ENCODE measurements at places on chromosomes 13 and 19. TPM values are rescaled to one million over a fixed set of nuclear protein-coding genes. Genes with fewer than 3 reads are reported as not detected.

DNA sequence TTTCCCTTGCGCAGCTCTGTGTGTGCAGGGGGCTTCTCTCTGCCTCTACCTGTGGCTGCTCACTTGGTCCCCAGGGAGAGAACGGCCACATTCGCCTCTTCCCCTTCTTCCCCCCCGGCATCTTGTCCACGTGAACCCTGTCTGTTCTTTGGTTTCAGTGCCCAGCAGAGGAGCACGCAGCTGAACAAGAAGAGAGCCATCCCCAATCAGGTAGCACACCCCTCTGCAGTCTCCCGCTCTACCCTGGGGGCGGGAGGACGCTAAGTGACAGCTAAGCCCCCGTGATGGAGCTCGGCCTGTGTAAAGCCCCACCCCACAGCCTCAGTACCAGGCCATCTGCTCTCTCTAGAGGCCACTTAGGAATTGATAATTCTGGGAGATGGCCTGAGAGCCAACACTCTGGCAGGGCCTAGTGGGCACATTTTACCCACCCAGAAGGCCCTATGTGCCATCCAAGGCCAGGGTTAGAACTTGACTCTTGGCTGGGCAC, 30.2 kb downstream of the TMED1 start:
- peaks cover 28% of the 10 kb centered on the region for H3K36me3 ChIP-seq
- DNase-seq, result no peak

The ACP7 gene
- total RNA-seq, result not detected

DNA sequence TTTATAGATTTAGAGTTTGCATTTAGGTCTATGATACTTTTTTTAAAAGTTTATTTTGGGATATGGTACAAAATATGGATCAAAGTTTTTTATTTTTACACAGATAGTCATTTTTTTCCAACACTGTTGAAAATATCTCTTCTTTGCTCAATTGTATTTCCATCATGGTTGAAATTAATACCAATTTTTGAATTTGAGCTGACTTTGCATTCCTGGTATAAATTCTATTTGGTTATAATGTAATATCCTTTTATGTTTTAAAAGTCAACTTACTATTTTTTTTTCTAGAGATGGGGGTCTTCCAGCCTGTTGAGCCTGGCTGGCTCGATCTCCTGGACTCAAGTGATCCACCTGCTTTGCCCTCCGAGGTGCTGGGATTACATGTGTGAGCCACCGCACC, 620.1 kb downstream of the OLFM4 start:
- H3K36me3 ChIP-seq, result no peaks in the 10 kb centered on the region
- H3K4me1 ChIP-seq, result no peaks in the 10 kb centered on the region
- no peak overlapping the region for H3K27ac ChIP-seq
- no peak overlapping the region for H3K4me3 ChIP-seq

GRCh38 chr19:19259741-19260140, 13.4 kb downstream of the TM6SF2 start:
- no peak overlapping the region for H3K27ac ChIP-seq
- H3K36me3 ChIP-seq, result peaks cover 1% of the 10 kb centered on the region
- no peak overlapping the region for H3K4me3 ChIP-seq
- H3K4me1 ChIP-seq, result peaks cover 6% of the 10 kb centered on the region
- no peak for DNase-seq

DNA sequence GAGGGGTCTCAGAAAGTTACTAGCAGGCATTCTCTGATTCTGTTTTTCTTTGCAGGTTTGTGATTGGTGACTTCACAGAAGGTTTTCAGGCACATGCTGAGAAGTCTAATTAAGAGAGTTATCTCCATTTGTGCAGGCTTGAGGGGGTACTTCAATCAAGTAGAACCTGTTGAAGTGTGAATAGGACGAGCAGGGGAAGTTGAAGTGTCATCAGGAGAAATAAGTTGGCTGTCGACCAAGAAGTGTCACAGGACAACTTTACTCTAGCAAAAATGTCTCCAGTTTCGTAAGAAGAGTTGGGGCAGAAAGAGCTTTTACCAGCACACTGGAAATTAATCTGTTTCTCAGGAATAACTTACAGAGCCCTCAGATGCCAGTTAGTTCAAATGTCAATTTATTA, 576.5 kb upstream of the SLITRK5 start:
- H3K27ac ChIP-seq, result no peak overlapping the region
- no peak for DNase-seq
- no peaks in the 10 kb centered on the region for H3K27me3 ChIP-seq
- no peaks in the 10 kb centered on the region for H3K4me1 ChIP-seq
- H3K4me3 ChIP-seq, result no peak overlapping the region

GRCh38 chr19:58354478-58355030, 1.3 kb upstream of the A1BG start:
- H3K36me3 ChIP-seq, result peaks cover 13% of the 10 kb centered on the region
- no peaks in the 10 kb centered on the region for H3K27me3 ChIP-seq
- H3K4me3 ChIP-seq, result no peak overlapping the region
- peaks cover 14% of the 10 kb centered on the region for H3K4me1 ChIP-seq
- H3K27ac ChIP-seq, result no peak overlapping the region

DNA sequence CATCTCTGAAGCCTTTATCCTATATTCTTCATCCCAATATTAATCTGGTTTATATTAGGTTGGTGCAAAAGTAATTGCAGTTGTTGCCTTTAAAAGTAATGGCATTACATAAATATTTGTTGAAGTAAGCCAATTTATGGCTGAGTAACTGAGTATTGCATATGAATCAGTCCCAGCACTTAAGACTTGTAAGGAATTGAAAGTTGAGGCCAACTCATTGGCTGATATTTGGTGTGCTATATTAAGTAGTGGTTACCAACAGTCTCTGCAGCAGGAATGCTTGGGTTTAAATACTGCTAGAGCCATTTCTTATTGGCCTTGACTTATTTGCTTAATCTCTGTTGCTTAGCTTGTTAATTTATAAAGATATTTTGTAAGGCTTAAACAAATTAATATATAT, 460.7 kb downstream of the GPC6 start:
- DNase-seq, result no peak
- no peaks in the 10 kb centered on the region for H3K4me1 ChIP-seq
- no peaks in the 10 kb centered on the region for H3K27me3 ChIP-seq
- no peaks in the 10 kb centered on the region for H3K36me3 ChIP-seq
- H3K27ac ChIP-seq, result no peak overlapping the region
- H3K4me3 ChIP-seq, result no peak overlapping the region

The CYP2A13 gene
- not detected for total RNA-seq

GRCh38 chr19:15469513-15470297, 5.4 kb upstream of the RASAL3 start:
- no peaks in the 10 kb centered on the region for H3K36me3 ChIP-seq
- H3K27me3 ChIP-seq, result peaks cover 5% of the 10 kb centered on the region
- peak overlapping the region; percentile 82 for H3K4me3 ChIP-seq

DNA sequence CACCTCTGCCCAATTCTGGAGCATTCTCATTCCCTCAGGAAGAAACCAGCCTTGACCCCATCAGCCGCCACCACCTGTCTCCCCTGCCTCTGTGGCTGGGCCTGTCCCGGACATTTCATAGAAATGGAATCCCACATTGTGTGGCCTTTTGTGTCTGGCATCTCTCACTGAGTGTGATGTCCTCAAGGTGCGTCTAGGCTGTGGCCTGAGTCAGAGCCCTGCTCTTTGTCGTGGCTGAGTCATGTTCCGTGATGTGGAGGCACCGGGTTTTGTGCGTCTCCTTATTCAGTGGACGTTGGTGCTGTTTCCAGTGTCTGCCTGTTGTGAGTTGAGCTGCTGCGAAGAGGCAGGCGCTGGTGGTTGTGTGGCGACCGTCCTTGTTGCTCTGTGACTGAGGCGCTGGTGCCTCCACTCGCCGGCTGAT, 3.5 kb downstream of the FZR1 start:
- H3K36me3 ChIP-seq, result peaks cover 14% of the 10 kb centered on the region
- H3K4me1 ChIP-seq, result peaks cover 22% of the 10 kb centered on the region
- H3K27me3 ChIP-seq, result no peaks in the 10 kb centered on the region
- no peak for DNase-seq
- H3K27ac ChIP-seq, result no peak overlapping the region

DNA sequence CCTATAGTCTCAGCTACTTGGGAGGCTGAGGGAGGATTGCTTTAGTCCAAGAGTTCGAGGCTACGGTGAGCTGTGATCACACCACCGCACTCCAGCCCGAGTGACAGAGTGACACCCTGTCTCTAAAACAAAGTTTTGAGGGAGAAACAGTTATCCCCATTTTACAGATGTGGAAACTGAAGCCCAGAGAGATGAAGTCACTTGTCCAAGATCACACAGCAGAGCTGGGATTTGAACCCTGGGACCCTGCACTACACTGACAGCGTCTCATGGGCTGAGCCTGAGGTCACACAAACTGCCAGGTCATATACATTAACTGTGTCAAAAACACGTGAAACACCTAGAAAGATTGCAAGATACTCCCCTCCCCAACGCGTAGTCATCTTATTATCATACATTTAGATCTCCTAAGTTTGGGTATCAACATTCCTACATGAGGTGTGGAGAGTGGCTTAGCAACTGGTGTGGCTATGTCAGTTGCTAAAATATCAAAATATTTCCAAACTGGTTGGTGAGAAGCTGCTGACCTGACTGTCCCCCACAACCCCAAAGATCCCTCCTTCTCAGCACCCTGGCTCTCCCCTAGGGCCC, 8.2 kb downstream of the FCGBP start:
- no peak overlapping the region for H3K4me3 ChIP-seq
- no peaks in the 10 kb centered on the region for H3K4me1 ChIP-seq
- no peak overlapping the region for H3K27ac ChIP-seq
- no peak for DNase-seq
- H3K36me3 ChIP-seq, result peaks cover 4% of the 10 kb centered on the region
- no peaks in the 10 kb centered on the region for H3K27me3 ChIP-seq

The BEST2 gene
- not detected for total RNA-seq

The COX7A1 gene
- not detected for total RNA-seq

The LGI4 gene
- 0.44 TPM for total RNA-seq

DNA sequence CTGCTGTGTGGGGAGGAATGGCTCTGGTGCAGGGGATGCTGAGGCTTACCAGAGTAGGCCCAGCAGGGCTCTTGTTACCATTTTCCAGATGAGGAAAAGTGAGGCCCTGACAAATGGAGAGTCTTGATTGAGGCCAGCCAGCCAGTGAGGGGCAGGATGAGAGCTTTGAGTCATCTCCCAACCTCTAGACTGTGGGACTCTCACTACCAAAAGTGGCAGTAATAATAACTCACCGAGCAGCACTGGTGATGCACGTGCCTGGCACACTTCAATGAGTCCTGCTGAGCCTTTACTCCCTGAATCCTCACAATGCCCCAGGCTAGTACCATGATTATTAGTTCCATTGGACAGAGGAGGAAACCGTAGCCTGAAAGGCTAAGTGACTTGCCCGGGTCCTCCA, 7.8 kb downstream of the CIC start:
- H3K4me1 ChIP-seq, result peaks cover 43% of the 10 kb centered on the region
- H3K27ac ChIP-seq, result peak overlapping the region; percentile 48
- H3K27me3 ChIP-seq, result no peaks in the 10 kb centered on the region
- DNase-seq, result no peak

- no peaks in the 10 kb centered on the region for H3K4me1 ChIP-seq
- DNase-seq, result no peak
- H3K27me3 ChIP-seq, result no peaks in the 10 kb centered on the region
- H3K4me3 ChIP-seq, result no peak overlapping the region
Measured at GRCh38 chr13:76792731-76793347, 93.4 kb downstream of the KCTD12 start.

The DZIP1 gene
- total RNA-seq, result 0.17 TPM

GRCh38 chr13:42753697-42754096, 27.7 kb upstream of the FAM216B start:
- DNase-seq, result no peak
- no peak overlapping the region for H3K4me3 ChIP-seq
- peaks cover 20% of the 10 kb centered on the region for H3K27me3 ChIP-seq
- H3K4me1 ChIP-seq, result no peaks in the 10 kb centered on the region

- peak within 1 kb of the TSS; percentile 100 for H3K27ac ChIP-seq
- H3K36me3 ChIP-seq, result peaks cover 11% of the 10 kb centered on the region
Measured at GRCh38 chr19:6737284-6737872, at the start of gene GPR108. Gene GPR108 (minus strand): TSS chr19:6737580. CDS start chr19:6737576, 4 bp downstream.

All from activated naive CD8-positive, alpha-beta T cell treated with anti-CD3 and anti-CD28 coated beads, Interleukin-2, amount 10 ng/mL, durations not matched to agents 7 days and 5 days (primary cell).